ENCODE measurements at places on chromosomes 7 and 10.

- peak; percentile 6 for DNase-seq
These were observed 120.3 kb upstream of the PTPRZ1 start for GRCh38 chr7:121752706-121753105.

GRCh38 chr10:63972949-63973827 lies 452.0 kb downstream of the REEP3 start:
- no peak for DNase-seq

GRCh38 chr10:82515256-82515655 lies 640.3 kb downstream of the NRG3 start:
- no peak for DNase-seq

DNA sequence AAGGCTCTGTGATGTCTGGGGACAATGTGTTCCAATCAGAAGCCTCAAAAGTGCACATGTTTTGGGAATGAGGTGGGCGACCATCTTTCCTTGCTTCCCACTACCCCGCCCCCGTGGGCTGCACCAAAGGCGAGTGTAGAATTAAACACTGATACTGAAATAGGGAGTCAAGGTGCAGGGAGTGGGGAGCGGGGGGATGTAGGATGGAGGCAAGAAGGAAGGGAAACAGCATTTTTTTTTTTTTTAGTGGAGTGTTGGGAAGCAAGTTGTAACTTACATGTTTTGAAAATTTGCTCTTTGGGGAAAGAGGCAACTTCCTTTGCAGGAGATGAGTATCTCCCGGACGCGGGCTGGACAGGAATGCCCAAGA lies 484 bp upstream of the DLX5 start:
- DNase-seq = no peak

DNA sequence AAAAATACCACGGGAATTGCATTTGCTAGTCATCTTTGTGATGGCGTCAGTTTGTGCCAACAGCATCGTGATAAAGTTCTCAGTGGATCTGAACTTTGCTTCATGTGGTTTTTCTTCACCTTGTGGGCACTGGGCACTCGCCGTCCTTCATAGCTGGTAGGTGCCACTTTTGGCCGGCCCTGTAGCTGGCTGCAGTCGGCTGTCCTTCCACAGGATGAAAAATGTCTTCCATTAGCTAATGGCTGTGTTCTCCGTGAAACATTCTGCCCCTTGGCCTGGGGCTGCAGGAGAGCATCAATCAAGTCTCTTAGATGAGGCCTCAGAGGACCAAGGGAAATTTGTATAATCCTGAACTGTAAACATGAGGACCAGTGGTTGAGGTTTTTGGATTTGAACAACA lies 145.3 kb downstream of the DYNC1I1 start:
- no peak for DNase-seq
